ENCODE measurements at places on chromosomes 5 and 9.

- DNase-seq = no peak
These were observed 1649.8 kb downstream of the EFNA5 start for GRCh38 chr5:106020894-106021293.

GRCh38 chr5:104751969-104752368 is 1189.4 kb upstream of the NUDT12 start:
- DNase-seq = no peak

GRCh38 chr9:87578625-87579024 is 81.0 kb downstream of the DAPK1 start:
- DNase-seq = no peak

DNA sequence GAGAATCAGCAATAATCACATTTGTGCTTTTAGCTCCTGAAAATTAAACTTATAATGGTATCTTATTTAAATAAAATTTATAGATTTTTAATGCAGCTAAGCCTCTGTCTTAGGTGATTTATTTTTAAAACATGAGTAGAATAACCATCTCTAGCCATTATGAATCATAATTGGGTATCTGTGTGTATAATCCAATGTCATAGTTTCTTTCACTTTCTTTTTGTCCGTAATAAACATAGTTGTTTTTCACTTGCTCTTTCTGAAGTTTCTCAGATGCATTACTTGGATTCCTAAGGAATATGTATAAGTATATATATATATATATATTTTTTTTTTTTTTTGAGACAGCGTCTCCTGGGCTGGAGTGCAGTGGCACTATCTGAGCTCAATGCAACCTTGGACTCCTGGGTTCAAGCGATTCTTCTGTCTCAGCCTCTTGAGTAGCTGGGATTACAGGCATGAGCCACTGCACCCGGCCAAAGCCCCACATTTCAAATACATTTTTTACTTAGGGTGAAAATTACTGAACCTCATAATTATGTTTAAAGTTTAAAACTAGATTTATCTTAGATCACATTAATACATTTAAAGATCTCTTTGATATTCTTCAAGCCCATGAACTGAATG is 377.1 kb downstream of the PRDM9 start:
- DNase-seq = no peak

DNA sequence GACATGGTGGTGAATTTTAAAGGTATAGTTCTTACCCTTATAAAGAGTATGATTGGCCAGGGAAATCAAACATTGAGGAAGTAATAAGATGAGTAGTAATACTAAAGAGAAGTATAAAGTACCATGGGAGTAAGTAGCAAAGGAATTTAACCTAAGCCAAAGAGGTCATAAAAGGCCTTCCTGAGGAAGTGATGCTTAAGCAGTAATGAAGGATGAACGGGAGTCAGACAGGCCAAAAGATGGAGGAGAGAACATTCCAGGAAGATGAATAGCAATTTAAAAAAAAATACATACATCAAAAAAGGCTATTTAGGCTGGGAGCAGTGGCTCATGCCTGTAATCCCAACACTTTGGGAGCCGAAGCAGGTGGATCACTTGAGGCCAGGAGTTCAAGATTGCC is 29.0 kb downstream of the KLHL3 start:
- no peak for DNase-seq

GRCh38 chr5:26791021-26791420 is 247.4 kb downstream of the CDH9 start:
- no peak for DNase-seq

- DNase-seq = no peak
These were observed 42.0 kb downstream of the KCNIP1 start for GRCh38 chr5:170545811-170546210.

- DNase-seq = no peak
These were observed 178.5 kb upstream of the GNA14 start for GRCh38 chr9:77826621-77827020.

GRCh38 chr9:124361128-124361527 is 54.1 kb downstream of the PSMB7 start:
- no peak for DNase-seq

GRCh38 chr5:105954341-105954740 is 1716.4 kb downstream of the EFNA5 start:
- DNase-seq = no peak

DNA sequence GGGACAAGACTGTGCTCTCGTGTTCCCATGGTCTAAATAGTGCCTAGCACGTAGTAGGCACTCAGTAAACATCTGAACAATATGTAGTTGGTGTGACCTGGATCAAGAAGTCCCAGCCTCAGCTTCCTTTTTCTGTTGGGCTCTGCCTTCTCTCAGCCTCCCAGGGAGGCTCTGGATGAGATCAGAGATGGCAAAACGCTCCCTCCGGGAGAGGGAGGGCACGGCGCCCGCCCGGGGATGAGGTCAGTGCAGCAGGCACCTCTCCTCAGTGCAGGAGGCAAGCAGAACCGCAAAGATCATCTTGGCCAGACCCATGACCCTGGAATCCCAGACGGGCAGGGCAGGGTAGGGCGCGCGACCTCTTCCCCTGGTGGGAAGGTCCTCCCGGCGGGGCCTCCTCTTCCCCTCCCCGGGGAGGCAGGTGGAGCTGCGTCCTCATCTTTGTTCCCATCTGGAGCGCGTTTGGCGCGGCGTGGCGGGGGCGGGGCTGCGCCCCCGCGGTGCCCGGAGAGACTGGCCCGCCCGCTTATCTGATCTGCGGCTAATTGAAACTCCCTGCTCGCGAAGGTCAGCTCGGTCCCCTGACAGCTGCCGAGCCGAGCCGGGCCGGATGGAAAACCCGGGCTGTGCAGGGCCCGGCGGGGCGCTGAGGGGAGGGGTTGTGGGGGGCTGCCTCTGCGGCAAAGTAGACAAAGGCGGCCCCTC is 60.9 kb downstream of the CXXC5 start:
- DNase-seq = no peak

- no peak for DNase-seq
These were observed 39.3 kb upstream of the RAD23B start for GRCh38 chr9:107243742-107244141.

- no peak for DNase-seq
These were observed 365.5 kb upstream of the CDH18 start for GRCh38 chr5:20353499-20353898.

GRCh38 chr5:67192719-67193438 is 3.7 kb downstream of the CD180 start:
- DNase-seq = no peak

DNA sequence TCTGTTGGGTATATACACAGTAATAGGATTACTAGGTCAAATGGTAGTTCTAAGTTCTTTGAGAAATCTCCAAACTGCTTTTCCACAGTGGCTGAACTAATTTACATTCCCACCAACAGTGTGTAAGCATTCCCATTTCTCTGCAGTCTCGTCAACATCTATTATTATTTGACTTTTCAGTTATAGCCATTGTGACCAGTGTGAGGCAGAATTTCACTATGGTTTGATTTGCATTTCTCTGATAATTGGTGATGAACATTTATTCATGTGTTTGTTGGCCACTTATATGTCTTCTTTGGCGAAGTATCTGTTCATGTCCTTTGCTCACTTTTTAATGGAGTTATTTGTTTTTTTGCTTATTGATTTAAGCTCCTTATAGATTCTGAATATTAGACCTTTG is 596.2 kb upstream of the DAB2 start:
- DNase-seq = no peak

DNA sequence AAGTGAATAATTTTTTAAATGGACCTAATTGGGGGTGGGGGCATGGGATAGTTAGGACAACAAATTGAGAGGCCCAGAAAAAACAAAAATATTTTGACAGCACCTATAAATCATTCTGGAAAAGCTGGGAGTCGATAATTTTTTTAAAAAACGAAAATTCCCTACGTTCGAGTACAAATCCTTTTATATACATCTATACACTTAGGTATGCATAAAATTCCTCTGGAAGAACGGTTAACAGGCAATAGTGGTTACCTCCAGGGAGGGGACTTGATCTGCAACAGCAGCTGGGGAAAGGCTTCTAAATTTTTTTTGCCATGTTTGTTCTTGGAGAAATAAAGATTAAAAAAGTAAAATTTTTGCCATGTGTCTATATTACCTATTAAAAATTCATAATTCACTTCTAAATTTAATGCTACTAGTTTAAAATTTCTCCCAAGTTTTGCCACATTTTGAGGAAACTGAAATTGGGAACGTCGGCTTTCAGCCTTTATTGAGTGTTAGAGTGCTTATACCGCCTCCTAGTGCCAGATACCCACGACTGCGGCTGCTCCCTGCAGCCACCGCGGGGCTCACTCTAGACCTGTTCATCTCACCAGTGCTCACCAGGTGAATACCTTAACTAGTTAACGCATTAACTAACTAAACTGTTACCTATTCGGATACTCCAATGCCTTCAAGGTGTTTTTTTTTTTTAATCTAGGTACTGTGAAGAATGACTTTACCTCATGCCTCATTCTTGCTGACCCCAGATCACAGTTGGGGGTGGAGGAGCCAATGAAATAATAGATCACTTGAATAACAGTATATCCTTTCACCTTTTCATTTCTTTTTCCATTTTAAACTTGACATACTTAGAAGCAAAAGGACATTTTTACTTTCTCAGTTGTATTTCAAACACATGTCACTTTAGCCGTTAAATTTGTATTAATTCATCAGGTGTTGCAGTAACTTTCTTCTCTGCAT is 1.8 kb upstream of the BHMT start:
- no peak for DNase-seq

DNA sequence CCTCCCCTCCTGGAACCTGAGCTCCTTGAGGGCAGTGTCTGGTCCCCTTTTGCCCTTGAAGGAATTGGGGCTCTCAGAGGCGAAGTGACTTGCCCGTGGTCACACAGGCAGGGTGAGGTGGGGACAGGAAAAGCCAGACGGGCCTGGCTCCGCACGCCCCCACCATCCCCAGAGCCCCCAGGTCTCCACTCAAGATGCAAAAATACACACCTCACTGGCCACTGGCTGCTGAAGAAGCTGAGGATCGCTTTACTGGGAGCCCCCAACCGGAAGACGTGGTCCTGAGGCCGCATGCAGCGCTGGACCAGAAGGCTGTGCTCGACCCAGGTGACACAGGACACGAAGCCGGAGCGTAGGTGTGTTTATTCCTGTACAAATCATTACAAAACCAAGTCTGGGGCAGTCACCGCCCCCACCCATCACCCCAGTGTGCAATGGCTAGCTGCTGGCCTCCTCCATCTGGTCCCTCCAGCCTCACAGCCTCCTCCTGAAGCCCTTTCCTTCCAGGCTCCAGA is 7.6 kb upstream of the AK1 start:
- no peak for DNase-seq

GRCh38 chr5:63022403-63022802 is 443.8 kb downstream of the LRRC70 start:
- DNase-seq = no peak

GRCh38 chr9:96217294-96217707 is 84.7 kb downstream of the HSD17B3 start:
- DNase-seq = no peak

DNA sequence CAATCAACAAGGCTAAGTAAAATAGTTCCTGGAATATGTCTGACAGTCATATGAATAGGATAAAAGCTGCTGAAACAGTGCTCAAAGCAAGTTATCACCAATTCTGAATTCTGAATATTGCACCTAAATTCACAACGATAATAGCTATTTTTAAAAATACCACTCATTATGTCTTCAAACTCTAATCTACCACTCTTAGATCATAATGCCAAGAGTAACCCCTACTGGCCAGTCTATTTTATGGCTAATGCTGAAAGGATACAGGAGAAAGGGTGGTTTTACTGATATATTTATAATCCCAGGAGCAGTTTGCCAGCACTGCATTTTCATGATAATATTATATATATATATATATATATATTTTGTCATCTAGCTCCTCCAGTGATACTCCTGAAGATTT is 232.8 kb downstream of the PDE4D start:
- peak; percentile 28 for DNase-seq

DNA sequence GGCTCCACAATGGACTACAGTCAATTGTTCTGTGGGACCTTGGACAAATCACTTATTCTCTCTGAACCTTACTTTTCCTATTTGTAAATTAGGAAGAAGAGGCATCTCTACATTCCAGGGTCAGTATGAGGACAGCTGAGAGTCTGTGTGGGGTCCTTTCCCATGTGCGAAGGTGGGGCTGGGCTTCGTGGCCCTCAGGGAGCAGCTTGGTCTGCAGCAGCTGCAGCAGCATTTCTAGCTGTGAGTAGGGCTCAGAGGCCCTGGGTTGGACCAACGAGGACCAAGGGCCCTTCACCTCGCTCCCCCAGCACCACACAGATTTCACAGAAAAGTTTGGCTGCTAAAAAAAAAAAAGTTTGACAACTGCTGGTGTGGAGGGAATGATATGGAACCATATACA is 9.4 kb upstream of the DDX41 start:
- DNase-seq = no peak

GRCh38 chr9:34437006-34437925 is 21.1 kb downstream of the FAM219A start:
- DNase-seq = peak; percentile 82

DNA sequence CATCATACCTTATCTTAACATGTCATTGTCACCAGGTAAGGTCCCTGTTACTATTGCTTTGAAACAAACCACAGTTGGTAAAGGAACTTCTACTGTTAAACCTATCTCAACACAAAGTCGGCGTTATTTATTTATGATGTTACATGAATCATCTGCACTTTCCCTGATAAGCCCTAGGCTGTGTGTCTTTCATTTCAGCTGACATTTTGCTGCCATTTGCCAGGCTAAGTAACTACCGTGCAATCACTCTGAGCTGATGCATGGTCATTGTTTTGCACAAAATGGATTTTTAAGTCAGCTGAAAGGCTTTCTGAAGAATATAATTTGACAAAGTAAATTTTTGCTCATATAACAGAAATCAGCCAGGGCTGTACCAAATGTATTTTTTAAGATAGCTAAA is 546.5 kb downstream of the ZNF608 start:
- DNase-seq = no peak

GRCh38 chr5:134132372-134133187 is 18.1 kb downstream of the TCF7 start:
- no peak for DNase-seq
